GM23338 (cell line): ENCODE measurements at places on chromosomes 3 and 15.

GRCh38 chr15:77173487-77173886, 102.6 kb upstream of the TSPAN3 start:
- no peak for DNase-seq

DNA sequence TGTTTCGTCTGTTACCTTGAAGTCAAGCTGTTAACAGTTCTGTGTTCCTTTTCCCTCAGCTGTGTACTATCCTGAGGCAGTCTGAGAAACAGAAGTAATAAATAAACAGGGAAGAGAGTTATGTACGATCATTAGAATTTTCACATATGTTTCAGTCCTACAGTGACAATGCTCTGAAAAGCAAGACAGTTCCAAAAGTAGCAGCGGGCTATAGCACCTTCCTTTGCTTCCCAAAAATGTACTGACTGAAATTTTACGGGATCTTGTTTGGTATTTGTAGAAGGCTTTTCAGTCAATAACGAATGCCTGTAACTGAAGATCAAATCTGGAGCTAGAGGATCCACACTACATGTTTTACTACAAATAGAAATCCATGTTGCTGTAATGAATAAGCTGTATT, 428.1 kb downstream of the PYDC2 start:
- DNase-seq, result no peak

DNA sequence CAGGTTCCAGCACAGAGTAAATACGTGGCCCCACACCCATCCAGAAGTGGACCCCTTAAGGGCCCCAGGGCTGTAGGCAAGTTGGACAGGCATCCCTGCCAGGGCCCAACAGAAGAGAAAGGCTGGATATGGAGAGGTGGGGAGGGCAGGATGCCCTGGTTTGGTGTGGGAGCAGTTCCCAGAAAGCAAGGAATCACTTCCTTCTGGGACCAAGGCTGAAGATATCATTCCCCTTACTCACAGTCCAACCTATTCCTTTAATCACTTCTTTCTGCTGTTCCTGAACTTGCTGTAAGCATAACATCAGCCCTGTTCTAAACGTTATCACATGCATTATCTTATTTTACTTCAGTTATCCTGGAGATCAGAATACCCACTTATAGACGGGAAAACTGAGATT, 6.1 kb upstream of the MESP2 start:
- no peak for DNase-seq

- DNase-seq, result no peak
These were observed 12.7 kb downstream of the TGM4 start for GRCh38 chr3:44887101-44887500.

DNA sequence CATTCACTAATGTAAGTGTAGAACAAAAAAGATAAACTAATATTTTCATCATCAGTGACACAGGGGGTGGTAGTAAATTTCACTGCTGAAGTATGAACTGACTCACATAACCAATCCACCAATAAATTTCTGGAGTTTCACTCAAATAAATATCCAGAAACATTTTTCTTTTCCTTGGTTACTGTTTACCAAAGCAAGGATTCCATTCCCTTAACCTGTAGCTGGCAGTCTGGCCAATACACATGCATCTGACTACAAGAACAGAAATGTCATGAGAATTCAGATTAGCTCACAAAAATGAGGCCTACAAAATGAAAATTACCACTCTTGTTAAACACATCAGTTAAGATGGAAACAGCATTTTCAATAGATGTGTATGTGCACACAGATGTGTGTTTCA, 80.3 kb downstream of the STAG1 start:
- DNase-seq, result no peak

DNA sequence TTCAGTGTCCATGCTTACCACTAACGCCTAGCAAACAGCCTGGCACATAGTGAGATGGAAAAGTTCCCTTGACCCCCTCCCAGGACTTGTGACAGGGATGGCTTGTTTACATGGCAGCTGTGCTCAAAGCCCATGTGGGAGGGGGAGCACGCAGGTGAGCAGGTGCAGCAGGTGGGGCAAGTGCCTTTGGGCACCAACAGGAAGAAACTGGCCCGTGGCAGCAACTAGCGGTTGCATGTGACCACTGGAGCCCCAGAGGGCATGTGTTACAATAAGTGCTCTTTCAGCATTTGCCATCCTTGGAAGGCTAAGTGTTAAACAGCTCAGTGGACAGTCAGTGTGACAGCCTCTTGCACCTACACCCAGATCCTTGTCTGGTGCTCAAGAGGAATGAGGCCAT, 734.6 kb downstream of the TUSC7 start:
- DNase-seq, result no peak

- DNase-seq, result no peak
These were observed 35.3 kb upstream of the PGPEP1L start for GRCh38 chr15:99042892-99043291.

- DNase-seq, result no peak
These were observed 1024.8 kb downstream of the EPHA3 start for GRCh38 chr3:90132197-90132596.

DNA sequence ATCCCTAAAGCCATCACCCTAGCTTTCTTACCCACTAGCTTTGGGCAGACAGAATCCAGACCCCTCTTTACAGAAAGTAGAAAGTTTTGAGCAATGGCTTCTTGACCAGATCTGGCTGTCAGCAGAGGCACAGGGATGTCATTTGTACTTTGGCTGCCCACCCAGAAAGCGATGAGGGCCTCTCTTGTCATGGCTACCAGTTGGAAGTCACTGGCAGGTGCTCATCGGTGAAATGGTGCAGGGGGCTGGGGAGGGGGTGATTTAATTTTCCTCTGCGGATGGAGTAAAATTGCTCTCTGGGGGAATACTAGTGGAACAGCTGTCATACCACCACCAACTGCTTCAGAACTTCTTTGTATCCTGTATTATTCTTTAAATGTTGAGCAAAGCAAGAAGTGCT, 393.7 kb downstream of the LSAMP start:
- DNase-seq, result no peak

GRCh38 chr3:52291508-52292181, 4.0 kb downstream of the GLYCTK start:
- DNase-seq, result peak; percentile 65

DNA sequence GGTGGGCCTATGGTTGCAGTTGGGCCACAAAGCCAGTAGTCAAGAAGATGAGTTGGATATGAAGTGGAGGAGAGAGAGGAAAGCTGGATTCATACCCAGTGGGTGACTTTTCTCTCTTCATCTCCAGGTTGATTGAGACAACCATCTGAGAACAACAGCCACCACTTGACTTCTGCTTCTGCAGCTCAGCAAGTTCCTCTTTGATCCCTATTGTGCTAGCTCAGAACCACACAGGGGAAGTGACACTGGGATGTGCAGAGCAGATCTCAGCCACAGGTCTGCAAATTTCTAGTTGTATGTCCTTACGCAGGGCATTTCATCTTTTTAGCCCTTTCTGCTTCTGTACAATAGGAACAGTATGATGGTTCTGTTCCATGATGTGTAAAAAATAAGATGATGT, 459.2 kb upstream of the ARRDC4 start:
- no peak for DNase-seq

GRCh38 chr3:172515130-172515918, 7.9 kb downstream of the TNFSF10 start:
- DNase-seq, result no peak

GRCh38 chr3:106337116-106337515, 468.3 kb upstream of the CBLB start:
- DNase-seq, result no peak

GRCh38 chr3:178739720-178740119, 203.5 kb downstream of the KCNMB2 start:
- no peak for DNase-seq

GRCh38 chr15:48557335-48557734, 88.2 kb downstream of the FBN1 start:
- DNase-seq, result peak; percentile 3

DNA sequence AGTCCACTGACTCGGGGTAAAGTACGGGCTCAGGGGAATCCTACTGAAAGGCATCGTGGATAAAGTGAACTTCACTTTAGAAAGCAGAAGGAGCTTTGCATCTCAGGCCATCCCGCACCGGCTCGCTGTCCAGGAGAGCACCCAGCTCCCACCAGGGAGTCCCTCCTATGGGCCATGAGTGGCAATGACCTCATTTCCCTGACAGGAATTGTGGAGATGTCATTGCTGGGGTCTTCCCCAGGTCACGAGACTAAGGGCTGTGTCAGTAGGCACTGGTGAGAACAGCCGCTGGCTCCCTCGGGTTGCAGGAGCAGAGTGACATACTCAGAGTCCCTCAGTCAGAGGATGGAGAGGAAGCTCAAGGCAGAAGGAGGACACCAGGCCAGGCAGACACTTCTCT, 97.3 kb downstream of the XXYLT1 start:
- DNase-seq, result no peak

- DNase-seq, result peak; percentile 27
These were observed 829 bp downstream of the DCP1A start for GRCh38 chr3:53346514-53346913.

DNA sequence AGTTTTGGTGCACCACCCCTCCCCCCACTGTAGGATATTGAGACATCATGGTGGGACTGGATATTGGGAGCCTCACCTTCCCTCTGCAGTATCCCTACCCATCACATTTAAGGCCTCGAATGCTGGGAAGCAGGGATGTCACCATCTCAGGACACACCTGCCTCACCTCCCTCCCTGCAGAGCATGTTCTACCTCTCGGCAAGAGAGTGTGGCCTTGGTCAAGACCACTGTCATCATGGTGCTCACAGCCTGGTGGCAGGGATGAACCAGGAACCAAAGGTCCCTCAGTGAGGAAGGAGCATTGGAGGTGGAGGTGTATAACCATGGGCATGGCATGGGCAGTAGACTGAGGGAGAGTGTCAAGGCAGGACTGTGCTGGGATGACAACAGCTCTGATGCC, 104.8 kb downstream of the CORO2B start:
- no peak for DNase-seq

DNA sequence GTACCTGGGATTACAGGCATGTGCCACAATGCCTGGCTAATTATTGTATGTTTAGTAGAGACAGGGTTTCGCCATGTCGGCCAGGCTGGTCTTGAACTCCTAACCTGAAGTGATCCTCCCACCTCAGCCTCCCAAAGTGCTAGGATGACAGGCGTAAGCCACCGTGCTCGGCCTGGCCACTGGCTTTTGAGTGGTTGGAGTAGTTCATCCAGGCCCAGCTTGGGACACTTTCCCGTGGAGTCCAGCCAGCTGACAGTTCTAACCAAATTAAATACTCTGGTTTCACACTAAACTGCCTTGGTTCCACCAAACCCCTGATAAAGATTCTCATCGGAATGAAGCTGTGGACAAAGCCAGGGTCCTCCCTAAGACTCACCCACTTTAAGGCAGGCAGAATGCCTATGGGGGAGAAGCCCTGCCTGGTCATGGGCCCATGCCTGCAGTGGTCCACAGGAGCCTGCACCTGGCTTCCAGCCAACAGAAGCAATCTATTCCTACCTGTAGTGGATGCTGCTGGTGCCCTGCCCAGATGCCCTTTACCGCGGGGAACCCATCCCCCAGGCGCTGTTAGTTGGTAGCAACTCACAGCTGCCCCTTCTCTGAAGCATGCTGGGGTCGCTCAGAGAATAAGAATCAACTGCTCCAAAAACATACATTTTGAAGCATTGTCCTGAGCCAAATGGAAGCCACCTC, 5.2 kb upstream of the SLC28A1 start:
- no peak for DNase-seq

GRCh38 chr3:12318758-12319621, 30.1 kb downstream of the PPARG start:
- no peak for DNase-seq

DNA sequence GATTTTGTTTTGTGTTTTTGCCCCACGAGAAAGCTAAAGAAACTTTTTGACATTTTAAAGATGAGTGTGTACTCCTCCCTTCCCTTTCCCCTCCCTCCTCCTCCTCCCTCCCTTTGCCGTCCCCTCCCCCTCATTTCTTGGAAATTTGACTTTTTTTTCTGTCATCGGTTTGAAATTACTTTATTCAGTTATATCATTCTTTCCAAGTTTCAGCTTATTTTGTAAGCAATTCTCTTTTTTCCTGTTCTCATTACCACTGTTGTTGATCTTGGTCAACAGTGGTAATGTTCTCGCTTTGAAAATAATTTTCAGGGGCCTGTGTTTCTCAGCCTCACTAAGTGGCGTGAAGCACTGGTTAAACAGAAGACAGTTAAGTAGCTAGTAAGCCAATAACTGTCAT, 178.4 kb downstream of the AKAP13 start:
- DNase-seq, result no peak

- DNase-seq, result peak; percentile 86
These were observed 2.8 kb downstream of the MAGI1 start for GRCh38 chr3:66035763-66036477.

- peak; percentile 86 for DNase-seq
These were observed at the start of gene CAMK1 for GRCh38 chr3:9769426-9770275. Gene CAMK1, minus strand, starts transcription at chr3:9769947. Its CDS starts 2,198 bp downstream, at chr3:9767749.

DNA sequence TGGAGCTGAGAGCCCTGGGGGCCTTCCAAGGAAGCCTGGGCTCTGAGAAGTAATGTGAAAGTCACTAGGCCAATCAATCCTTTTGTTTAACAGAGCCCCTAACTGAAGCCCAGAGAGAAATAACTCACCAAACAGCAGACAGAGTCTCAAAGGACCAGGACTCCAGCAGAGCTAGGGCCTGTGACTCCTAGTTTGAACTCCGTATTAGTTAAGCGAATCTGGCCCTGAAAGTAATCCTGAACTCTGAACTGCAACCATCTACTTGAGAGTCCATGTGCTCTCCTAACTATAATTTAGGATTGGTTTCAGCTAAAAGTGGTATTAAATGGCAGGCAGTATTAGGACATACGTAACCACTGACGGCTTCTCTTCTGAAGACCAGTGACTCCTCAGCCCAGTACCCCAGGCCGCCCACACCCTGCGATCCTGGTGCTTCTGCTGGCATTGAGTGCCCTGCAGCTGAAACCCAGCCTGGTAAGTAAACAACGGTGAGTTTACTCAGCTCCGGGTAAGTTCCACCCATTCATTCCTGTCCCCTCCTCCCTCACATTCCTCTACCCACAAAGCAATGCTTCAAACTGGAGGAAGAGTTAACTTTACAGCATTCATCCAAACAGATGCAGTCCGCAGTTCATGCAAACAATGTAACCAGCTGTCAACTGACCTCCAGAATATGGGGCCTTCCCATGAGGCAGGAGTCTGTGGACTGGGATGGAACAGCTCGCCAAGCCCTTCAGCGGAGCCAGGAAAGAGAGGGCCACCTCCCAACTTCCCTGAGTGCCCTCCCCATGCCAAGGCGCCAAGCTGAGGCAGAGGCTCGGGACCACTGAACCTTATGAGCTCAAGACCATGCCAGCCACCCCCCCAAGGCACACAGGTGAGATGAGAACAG, 7.3 kb downstream of the MYO5C start:
- no peak for DNase-seq
